ENCODE measurements at places on chromosomes 3 and 15.

- no peak for DNase-seq
Observed at GRCh38 chr3:31924610-31925270, 56.3 kb downstream of the OSBPL10 start.

DNA sequence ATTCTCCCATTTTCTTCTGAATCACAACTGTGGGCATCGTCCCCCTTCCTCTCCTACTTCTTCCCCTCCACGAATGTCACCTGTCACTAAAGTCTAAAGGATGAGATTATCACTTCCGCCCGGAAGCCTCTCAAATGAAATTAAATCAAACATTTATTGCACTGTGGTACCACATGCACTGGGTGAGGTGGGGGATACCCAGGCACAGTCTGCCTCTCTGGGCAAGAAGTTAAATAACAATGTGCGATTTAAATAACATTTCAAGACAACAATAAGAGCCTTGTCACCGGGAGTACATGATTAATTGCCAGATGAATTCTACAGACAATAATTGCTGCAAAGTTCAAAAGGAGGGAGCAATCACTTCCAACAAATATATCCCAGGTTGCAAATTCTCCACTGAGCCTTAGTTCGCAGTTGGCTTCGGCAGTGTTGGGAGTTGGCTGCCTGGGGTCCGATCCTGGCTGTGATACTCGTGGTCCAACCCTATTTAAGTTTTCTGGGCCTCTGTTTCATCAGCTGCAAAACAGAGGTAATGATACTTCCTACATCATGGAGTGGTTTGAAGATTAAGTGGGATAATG is 77.7 kb downstream of the FOXP1 start:
- DNase-seq: no peak

DNA sequence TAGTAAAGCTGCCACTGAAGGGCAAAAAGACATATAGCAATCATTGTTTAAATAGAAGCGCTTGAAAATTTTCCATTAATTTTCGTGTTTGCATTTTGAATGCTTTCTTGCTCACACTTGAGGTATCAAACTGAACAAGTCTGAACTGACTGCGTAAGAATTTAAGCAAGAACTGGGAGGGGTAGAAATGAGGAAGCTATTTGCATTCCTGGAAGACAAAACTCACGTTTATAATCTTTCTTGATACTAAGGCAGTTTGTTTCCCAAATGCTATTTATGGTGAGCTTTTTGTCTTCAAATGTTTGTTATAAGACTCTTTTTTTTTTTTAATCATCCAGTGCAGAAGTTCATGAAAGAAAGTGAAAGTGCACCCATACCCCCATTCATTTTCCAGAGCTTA is 499.8 kb upstream of the TPRG1 start:
- no peak for DNase-seq

GRCh38 chr3:98038876-98039275 is 3.8 kb upstream of the GABRR3 start:
- no peak for DNase-seq

- no peak for DNase-seq
Observed at GRCh38 chr3:12643010-12643380, 20.9 kb downstream of the RAF1 start.

- no peak for DNase-seq
Observed at GRCh38 chr3:62558549-62559112, 185.3 kb upstream of the FEZF2 start.

GRCh38 chr3:84547207-84547606 is 411.6 kb upstream of the CADM2 start:
- no peak for DNase-seq

DNA sequence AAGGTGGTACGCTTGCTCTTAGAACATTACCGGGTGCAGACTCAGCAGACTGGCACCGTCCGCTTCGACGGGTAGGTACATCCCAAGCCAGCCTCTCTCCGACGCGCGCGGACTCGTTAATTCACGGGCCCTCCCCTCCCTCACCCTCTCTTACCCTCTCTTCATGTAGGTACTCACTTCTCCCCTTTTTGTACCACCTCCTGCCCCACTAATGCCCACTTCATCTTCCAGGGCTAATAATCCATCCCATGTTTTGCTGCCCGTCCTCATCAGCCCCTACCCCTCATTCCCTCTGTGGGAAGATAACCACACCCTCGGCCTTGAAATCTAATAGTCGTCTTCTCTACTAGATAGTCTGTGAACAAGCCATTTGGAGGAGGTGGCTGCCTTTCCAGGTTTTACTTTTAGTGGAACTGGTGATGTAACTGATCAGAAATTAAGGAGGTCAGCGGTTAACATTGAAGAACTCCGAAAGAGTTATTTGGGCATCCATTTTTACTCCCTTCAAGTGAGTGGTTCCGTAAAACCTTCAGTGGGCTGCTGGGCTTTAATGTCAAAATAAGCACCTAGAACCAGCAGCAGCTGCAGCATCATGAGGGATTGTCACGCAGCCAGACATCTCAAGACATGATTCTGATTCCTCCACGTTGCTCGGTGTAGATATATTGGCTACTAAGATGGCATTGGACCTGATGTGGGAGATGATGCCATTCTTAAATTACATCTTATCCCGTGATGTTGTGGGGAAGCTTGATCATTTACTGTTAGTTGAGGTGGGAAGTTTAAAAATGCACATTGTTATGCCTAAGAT is 1.3 kb downstream of the FEM1B start:
- peak; percentile 42 for DNase-seq

- DNase-seq: no peak
Observed at GRCh38 chr3:121517953-121518655, 27.7 kb downstream of the POLQ start.

- no peak for DNase-seq
Observed at GRCh38 chr15:35622641-35623340, 76.8 kb upstream of the DPH6 start.

- no peak for DNase-seq
Observed at GRCh38 chr3:197297002-197297401, 1.4 kb downstream of the DLG1 start.

- DNase-seq: no peak
Observed at GRCh38 chr3:157318639-157319288, 117.9 kb upstream of the PTX3 start.

- no peak for DNase-seq
Observed at GRCh38 chr15:90606641-90607040, 76.9 kb downstream of the CRTC3 start.

GRCh38 chr3:30664459-30664858 is 58.1 kb downstream of the TGFBR2 start:
- DNase-seq: no peak

- no peak for DNase-seq
Observed at GRCh38 chr3:81416812-81417211, 344.6 kb downstream of the GBE1 start.

DNA sequence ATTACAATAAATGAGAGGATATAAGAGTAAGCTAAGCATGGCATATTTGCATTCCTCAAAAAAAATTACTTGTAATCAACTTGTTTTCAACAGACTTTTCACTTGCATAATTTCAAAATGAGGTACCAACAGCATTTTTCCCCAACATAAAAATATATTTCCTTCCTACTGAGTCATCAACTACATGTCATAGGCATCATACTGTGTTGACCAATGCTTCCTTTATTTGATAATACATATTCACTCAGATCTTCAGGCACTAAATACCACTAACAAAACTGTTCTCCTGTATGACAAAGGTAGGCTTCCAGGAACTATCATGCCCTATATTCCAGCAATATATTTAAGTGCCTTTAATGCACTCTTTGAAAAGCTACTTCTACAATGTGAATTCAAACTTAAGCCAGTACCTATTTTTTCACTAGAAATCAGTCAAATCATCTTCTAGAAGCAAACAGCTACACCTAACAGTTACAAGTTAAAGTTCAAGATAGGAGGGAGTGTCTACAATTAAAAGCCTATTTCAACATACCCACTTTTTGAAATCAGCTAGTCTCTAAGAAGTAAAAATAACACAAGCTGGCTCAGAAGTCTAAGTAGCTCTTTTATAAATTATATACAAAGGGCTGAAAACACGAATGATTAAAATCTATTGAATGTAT is 11.3 kb downstream of the ADAM10 start:
- no peak for DNase-seq

DNA sequence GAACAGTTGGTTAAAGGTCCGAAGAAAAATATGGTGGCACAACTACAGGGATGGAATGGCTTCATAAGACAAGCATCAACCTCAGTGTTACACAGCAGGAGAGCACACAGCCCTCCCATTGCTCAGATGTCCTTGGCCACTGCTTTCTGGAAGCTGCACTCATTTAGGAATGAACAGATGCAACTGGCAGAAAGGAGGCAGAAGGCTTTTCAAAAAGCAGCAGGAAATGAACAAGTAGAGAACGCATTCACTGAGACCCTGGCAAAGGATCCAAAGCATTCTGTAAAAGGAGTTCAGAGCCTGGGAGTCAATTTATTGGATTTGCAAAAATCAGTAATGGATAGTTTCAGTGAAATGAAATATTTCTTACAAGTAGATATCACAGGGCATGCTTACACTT is 101.1 kb downstream of the PDZRN3 start:
- DNase-seq: no peak

DNA sequence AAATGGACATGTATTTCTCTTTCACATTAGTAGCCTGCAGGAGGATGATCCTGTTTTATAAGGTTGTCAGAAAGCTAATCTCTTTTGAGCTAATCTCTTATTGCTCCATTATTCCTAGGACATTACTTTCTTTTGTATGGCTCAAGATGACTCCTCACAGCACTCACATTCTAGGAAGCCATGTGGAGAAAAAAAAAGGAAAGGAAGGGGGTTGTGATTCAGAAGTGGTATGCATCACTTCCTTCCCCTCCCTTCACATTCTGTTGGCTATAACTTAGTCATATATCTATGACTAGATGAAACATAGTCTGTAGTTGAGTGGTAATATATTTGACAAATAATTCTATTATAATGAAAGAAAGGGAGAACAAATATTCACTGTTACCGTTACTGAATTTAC is 168.8 kb upstream of the TTC14 start:
- DNase-seq: peak; percentile 66

- DNase-seq: no peak
Observed at GRCh38 chr3:177778633-177779032, 581.4 kb upstream of the TBL1XR1 start.

GRCh38 chr3:138374573-138375134 is 26.3 kb downstream of the MRAS start:
- DNase-seq: no peak

DNA sequence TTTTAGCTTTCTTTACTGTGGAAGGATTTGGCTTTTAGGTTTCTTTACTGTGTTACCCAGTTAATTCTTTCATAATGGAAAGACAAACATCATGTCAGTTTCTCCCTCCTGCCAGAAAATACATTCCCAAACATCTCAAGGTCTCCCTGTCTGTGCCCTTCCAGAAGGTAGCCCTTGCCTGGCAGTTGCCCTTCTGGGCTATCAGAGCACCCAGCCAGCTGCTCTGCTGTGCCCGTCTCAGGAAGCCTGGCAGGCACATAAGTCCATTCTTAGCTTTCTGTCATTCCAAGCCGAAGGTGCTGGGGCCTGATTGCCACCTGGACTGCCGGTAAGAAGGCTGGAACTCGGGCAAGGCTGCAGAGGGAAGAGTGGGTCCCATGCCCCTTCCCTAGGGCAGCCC is 203.4 kb downstream of the SLCO3A1 start:
- DNase-seq: no peak

DNA sequence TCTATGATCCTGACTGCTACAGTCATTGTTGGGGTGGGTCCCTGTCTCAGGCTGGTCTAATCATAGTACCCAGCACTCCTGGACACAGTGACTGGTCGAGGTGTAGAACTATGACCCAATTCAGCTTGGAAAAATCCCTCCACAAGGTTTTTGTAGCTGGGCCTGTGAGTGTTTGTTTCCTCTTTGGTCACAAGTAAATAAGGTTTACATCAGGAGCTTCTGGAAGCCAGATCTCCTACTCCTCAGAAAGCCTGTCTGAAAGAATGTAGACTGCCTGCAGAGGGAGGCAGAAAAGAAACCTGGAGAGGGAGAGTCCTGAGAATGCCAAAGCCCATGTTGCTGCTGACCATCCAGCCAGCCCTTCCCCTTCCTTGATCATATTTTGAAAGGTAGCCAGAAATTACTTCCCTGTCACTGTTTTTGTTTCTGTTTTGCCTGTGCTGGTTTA is 123.2 kb downstream of the RAP2B start:
- peak; percentile 46 for DNase-seq

DNA sequence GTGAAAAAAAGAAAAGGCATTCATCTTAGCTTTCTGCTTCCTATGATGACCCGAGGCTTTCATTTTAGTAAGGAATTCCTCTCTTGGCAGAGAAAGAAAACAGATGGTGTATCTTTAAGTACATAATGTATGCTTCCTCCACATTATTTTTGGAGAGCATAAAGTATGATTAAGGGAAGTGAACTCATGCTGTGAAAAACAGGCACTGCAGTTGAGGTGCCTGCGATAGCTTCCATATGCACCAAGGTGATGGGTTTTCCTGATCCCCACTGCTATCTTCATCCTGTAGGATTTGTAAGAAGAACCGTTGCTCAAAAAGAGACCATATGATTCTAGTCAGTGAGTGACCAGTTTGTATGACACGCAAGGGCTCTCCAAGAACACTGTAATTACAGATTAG is 411.5 kb upstream of the MCTP2 start:
- DNase-seq: no peak

DNA sequence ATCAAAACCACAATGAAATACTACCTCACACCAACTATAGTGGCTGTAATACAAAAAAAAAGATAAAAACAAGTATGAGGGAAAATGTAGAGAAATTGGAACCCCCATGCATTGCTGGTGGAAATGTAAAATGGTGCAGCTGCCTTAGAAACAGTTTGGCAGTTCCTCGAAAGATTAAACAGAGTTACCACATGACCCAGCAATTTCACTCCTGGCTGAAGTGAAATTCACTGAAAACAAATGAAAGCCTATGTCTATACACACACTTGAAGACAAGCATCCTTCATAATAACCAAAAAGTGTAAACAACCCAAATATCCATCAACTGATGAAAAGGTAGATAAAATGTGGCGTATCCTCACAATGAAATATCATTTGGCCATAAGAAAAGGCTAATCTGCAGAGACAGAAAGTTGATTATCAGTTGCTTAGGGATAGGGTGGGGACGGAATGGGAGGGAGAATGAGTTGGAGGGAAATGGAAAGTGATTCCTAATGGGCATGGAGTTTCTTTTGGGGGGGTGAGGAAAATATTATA is 20.1 kb upstream of the RASA2 start:
- DNase-seq: no peak

DNA sequence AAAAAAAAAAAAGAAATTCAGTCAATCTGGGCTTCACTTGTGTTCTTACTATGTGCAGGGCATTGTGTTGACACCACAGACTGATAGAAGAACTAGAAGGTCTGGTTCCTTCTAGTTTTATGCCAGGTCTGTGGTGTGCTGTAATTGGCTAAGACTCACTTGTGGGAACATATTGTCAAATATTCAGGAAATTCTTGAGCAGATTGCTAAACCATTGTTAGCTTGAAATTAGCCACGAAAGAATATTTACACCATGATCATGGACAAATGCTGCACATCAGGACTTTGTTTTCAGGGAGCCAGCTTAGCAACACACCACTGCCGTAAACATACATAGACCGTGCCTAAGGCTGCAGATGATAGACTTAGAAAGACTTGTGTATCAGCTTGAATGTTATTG is 74.6 kb downstream of the GTPBP8 start:
- DNase-seq: no peak

GRCh38 chr3:67000009-67000408 is 1.9 kb downstream of the KBTBD8 start:
- no peak for DNase-seq

GRCh38 chr3:11203961-11204360 is 49.7 kb downstream of the HRH1 start:
- no peak for DNase-seq

- DNase-seq: no peak
Observed at GRCh38 chr15:100230784-100231183, 111.0 kb downstream of the ADAMTS17 start.

- DNase-seq: peak; percentile 58
Observed at GRCh38 chr15:96893159-96893906, 562.8 kb downstream of the NR2F2 start.
